Stimulated activated CD8-positive, alpha-beta memory T cell treated with anti-CD3 and anti-CD28 coated beads, Interleukin-4, amount 100 ng/mL, for 1 hour (primary cell): ENCODE measurements at places on chromosomes 4 and X.
A peak's percentile ranks its signal among the peaks of the same experiment; 100 is the strongest.

- DNase-seq, result no peak
These were observed 26.6 kb upstream of the NKX3-2 start for GRCh38 chr4:13570916-13571315.

GRCh38 chr4:170047771-170048354 is 21.7 kb upstream of the MFAP3L start:
- DNase-seq, result peak; percentile 11

GRCh38 chr4:169622566-169622965 is 2.2 kb downstream of the CLCN3 start:
- DNase-seq, result no peak

DNA sequence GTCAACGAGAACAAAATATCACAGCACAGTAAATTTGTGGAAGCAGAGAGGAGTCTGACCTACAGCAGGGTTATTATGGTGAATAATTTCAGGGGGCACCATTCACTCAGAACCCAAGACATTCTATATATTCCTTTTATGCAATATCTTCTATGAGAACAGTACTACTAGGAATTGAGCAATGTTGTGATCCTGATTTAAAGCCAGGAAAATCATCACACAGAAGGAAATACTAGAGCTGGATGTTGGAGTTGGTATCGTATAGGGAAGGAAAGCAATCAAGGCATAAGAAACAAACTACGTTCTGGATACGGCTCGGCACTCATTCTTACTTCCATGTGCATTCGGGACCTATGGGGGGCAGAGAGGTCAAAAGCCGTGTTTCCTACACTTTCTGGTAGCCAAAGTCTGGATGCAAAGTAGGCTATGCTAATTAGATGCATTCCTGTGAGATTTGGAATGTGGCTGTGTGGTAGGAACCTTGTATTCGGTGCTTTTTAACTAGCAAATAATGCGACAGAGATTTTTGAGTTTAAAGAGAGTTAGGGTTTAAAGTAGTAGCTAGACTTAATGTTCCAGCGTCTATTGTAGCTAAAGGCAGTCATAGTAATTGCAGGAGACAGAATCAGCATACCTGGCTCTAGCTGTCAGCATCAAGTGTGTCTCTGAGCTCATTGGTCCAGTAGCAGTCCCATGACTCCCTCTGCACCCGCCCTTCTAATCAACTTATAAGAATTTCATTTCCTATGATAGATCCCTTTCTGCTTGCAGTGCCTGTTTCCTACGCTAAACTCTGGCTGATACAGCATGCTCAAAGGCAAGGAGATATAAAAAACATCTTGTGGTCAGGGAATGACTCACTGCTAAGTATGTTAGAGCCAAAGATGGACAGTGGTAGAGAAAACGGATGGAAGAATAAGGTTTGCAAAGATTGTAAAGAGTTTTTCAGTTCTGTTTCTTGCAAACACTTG is 43.3 kb upstream of the PDGFC start:
- no peak for DNase-seq

- DNase-seq, result no peak
These were observed 25.0 kb upstream of the BBS12 start for GRCh38 chr4:122707497-122707896.

DNA sequence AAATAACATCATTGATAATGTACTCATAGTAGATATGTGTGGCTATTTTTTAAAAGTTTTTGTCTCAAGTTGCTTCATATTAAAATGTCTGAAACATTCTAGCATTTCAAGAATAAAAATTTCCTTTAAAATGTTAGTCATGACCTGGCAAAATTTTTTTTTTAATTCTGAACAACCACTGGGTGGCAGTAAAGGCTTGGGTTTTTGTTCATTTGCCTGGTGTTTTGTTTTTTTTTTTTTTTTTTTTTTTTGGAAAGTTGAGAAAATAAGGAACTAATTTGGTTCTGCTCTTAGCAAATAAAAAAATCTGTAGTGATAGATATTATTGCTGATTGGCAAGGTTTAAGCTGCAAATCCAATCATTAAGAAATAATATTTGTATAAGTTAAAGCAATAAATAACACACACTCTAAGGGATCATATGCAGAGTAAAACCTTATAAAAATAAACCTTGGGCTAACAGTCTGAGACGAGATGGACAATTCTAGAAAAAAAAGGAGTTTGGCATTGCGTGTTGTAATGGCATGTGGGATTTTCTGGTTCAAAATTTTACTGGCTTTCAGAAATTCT is 81.4 kb downstream of the CEP44 start:
- DNase-seq, result no peak

DNA sequence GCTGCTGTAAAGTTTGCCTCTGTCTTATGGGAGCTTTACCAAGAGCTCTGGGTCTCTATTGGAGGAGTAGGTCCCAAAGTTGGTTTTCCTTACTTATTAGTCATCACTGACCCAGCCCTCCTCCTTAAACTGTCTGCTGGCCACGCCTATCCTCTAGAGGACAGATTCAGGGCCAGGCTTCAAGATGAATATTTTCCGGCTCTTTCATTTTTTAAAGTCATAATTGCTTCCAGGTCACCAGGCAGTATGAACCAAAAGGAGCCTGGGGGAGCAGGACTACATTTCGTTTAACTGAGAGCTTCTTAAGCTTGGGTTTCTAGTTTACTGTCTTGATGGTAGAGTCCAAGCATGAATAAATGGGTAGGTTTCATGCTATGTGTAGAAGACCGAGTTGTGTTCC is 13.7 kb downstream of the BCORL1 start:
- no peak for DNase-seq

DNA sequence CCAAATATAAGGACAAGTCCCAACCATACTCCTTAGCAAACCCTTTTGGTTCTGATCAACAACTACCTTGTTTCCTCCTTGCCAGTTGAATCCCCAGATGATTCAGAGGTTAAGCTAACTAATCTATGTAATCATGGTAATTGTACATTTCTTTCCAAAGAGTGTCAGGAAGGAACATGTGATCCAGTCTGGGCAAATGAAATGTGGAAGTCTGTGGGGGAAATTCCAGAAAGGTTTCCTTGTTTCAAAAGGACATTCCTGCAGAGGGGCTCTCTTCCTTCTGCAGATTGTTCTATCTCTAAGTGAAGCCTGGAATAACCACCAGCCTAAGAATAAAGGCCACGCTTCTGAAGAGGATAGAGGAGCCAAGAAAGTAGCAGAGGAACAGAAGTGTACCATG is 7.0 kb downstream of the PRSS12 start:
- no peak for DNase-seq

DNA sequence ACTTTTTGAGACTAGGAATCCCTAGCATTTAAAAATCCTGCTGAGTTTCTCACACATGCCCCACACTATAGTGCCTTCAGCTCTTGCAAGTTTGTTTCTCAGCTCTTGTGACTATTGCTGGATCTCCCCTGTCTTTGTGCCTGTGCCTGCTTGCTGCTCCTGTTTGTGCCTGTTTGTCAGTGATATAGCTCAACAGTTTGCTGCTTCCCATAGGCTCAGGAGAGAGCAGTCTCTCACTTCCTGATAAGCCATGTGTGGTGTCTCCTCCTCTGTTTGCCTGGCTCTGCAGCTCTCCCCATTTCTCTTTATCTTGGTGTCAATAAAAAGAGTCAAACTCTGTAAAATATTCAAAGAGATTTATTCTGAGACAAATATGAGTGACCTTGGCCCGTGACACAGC is 259.8 kb upstream of the CLNK start:
- no peak for DNase-seq

GRCh38 chr4:87066403-87067123 is 131.8 kb downstream of the AFF1 start:
- no peak for DNase-seq

DNA sequence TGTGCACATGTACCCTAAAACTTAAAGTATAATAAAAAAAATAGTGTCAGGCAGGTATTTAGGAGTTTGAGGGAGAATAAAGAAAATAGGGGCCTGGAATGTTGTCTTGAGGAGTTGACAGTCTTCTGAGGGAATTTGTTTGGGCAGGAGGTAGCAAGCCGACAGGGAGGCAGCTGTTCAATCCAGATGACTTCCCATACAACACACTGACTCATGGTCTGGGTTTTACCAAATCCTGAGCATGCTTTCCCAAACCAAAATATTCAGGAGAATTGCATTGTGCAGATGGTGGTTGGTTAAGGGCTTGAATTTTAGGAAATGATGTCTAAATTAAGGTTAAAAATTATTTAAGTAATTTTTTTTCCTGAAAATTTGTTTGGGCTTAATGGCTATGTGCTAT is 430.0 kb downstream of the INPP4B start:
- DNase-seq, result no peak

GRCh38 chr4:113635739-113636437 is 125.7 kb downstream of the CAMK2D start:
- DNase-seq, result no peak

DNA sequence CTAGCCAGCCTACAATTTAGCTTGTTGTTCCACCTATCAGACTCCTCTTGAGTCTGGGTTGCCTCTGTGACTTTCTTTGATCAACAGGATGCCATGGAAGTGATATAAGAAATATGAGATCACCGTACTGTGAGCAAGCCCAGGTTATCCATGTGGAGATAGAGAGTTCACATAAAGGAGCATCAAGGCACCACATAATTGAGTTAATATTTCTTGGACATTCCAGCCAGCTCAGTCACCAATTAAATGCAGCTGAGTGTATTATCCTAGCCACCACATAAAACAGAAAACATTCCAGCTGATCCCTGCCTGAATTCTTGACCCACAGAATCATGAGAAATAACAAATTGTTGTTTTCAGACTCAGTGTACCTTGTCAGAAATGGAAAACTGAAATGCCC is 253.6 kb downstream of the PPP1R2C start:
- DNase-seq, result no peak

DNA sequence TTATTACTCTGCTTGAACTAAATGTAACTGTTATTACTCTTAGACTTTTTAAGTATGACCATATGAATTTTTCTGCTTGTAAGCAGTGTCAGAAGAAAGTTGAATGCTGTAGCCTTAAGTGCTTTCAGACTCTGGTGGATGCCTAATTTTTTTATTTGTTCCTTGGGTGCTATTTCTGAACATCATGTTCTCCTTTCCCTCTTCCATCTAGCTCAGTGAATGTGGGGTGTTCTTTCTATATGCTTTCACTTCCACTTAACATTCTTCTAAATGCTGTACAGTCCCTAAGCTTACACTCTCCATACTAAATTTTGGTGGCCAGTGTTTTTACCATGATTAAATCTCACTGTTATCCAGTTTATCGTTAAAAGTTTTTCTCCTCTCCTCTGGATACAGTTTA is 3.6 kb downstream of the DCK start:
- DNase-seq, result no peak

GRCh38 chrX:2523911-2524310 is 23.1 kb upstream of the DHRSX start:
- DNase-seq, result no peak

DNA sequence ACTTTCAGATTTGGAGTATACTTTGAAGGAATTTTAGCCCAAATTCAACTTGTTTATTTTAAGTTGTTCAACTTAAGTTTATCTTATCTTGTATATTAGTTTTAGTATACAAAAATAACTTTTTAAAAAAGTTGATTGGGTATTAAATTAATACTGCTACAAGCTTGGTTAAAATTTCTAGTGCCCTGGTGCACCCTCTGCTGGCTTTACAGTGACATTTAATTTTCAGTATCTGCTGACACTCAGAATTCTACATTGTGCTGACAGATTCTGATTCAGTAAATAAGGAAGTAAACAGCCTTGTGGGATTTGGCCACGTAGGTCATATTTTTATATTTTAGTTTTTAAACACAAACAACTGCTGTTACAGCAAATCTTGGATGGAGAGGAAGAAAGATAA is 2.9 kb downstream of the EDA start:
- DNase-seq, result no peak

DNA sequence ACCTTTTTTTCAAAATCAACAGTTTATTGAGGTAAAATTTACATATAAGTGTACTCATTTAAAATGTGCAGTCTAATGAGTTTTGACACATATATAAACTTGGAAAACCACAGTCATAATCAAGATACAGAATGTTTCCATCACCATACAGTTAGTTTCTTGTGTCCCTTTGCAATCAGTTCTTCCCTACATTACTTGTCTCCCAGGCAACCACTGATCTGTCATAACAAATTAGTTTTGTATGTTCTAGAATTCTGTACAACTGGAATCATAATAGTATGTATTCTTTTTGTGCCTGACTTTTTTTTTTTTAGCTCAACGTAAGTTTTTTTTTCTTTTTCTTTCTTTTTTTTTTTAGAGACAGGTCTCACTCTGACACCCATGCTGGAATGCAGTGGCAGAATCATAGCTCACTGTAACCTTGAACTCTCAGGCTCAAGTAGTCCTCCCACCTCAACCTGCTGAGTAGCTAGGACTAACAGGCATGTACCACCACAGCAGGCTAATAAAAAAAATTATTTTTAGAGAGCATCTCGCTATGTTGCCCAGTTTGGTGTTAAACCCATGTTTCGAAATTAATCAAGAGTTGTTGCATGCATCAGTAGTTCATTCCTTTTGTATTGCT is 26.9 kb downstream of the ARFIP1 start:
- DNase-seq, result no peak

DNA sequence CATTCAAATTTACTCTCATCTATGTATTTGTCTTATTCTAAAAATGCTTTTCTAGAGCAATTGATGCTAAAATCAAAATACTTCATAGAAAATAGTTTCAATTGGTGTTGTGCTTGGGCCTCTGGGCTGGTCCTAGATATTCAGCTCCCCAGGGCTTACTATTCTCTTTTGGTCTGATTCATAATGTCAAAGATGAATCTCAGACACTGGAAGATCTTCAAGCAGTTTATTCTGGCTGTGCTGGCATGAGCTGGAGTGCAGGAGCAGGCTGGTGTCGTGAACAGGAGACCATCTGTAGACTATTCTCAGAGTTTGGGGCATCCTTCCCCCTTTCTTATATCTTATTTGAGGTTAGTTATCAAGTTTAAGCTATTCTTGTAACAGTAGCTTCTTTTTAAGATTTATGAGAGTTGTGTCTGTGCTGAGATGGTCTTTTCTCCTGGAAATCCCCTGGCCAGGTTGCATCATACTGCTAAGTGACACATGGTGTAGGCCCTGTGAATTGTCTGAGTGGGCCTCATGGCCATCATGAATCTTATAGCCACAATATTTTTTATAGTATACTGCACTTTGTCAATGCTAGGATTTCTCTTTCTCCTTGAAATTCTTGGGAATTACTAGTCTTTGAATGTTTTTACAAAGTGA is 1624.0 kb upstream of the IGFBP7 start:
- no peak for DNase-seq

GRCh38 chr4:26862381-26862915 is 1.8 kb downstream of the STIM2 start:
- DNase-seq, result no peak

DNA sequence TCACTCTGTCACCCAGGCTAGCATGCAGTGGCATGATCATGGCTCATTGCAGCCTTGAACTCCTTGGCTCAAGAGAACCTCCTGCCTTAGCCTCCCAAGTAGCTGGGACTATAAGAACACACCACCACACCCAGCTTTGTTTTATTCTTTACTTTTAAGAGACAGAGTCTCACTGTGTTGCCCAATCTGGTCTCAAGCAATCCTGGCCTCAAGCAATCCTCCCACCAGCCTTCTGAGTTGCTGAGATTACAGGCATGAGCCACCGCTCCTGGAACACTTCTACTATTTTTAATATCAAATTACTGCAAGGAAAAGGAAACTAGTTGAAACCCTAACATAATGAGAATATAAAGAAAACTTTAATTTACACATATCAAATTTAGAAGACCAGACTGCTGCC is 85.4 kb downstream of the FAM13A start:
- DNase-seq, result no peak

GRCh38 chr4:8391972-8392371 is 48.6 kb downstream of the ACOX3 start:
- DNase-seq, result no peak
